Stimulated activated CD4-positive, alpha-beta T cell treated with anti-CD3 and anti-CD28 coated beads, Interleukin-15, amount 100 ng/mL, for 1 hour (primary cell): ENCODE measurements at places on chromosomes 6 and 20.

DNA sequence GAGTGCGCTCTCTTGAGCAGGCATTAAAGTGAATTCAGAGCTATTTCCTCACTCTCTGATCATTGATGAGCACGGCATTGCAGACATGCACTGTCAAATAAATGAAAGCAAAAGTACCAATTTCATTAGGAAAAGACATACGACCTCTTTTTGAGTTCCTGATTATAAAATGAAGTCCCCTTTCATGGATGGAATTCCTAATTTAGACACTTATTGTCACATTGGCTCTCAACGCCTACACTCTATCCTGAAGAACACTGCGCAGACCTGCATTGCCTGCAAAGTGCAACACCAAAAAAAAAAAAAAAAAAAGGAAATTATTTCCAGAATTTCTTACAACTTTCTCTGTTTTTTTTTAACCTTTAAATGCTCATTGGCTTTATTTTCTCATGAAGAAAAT lies 1.6 kb downstream of the ADGRB3 start:
- DNase-seq, result no peak

- no peak for DNase-seq
These were observed 215.5 kb downstream of the SLC24A3 start for GRCh38 chr20:19427913-19428312.

DNA sequence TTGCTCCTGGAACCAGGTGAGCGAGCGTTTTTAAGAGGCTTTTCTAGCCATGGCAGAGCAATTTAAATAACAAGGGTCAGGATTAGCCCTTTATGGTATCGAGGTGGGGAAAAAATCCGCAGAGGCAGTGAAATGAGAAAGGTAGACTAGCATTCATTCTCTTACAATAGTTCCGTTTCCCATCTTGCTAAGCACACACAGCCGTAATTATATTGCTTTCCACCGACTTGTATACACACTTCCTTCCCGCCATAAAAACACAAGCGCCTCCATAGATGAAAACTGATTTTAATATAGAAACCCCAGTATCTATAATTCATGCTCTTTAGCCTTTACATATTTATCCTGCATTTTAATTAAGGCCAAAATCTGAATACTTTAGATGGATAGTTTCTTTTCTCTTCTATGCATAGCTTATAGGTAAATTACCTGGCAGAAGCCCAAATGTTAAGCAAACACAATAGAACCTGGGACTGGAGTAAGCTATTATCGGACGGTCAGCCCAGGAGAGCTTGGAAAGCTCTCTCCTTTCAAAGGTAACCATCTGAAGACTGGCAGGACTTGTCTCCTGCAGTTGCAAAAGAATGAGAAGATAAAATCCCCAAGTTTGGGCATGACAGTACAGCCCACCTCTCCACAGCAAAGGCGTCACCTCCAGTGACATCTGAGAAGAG lies 90.9 kb upstream of the MC3R start:
- DNase-seq, result no peak

DNA sequence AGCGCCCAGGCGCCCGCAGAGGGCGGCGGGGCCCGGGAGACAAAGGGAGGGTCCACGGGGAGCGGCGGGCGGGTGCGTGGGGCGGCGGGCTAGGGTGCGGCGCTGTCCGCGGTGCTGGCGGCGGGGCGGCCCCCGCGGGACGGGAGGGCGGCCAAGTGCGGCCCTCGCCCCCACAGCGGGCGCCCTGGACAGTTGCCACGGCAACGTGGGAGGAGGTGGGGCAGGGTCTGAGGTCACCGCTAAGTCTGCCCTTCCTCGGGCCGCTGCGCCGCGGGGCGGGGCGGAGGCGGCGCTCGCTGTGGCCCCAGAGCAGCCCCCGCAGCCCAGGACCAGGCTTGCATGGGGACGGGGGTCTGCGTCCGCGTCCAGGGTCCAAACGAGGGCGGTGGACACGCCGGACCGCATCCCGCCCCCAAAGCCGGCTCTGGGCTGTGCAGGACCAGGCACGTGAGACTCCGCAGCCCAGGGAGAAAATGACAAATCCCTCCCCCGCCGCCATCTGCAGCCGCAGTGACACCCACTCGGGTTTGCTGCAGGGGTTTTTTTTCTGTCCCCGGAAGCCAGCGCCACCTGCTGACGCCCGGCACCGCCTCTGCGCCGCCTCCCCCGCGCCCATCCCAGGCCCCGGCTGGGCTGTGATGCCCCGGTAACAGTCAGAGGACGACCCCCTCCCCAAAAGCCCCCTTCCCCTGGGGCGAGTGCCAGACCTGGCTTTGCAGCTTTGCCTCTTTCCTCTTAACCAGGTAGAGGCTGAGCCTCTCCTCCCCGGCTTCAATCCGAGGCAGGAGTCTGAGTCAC lies 36.8 kb downstream of the YTHDF1 start:
- DNase-seq, result peak; percentile 57

DNA sequence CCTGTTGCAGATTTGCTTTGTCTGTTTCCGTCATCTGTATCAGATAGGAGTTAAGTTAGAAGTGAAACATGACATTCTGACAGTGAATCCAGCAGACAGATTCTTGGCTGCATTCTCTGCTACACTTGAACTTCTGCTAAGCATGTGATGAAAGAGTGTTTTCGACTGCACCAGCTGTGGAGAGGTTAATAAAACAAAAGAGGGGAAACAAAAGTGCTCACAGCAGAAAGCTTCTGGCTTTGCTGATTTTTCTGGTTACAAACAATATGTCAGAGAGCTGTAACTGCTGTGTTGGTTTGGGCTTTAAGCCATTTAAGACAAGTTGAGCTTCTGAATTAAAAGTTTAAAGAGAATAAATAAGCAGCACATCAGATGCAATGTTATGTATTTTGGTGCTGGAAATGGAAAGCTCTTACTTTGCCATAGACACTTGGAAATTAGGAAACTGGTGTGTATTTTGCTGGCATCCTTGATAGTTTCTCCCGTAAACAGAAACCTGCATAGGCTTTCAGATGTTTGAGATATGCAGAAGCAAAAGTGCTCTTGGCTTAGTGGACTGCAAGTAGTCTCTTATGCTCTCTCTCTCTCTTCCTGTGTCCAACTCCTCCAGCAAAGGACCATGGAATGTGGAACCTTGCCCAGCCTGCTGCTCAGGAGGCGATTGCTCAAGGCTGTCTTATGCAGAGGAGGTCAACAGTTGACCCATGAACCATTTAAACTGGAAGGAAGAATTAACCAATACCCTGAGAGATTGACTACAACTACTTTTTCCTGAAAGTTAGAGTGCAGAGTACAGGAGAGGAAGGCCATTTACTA lies 104.9 kb downstream of the RPS12 start:
- DNase-seq, result no peak

GRCh38 chr20:39333211-39333610 lies 371.1 kb downstream of the DHX35 start:
- DNase-seq, result no peak
